ENCODE measurements at places on chromosomes 16 and 17.
A peak's percentile ranks its signal among the peaks of the same experiment; 100 is the strongest.

GRCh38 chr17:77475016-77475976, 334.5 kb downstream of the SEC14L1 start:
- peak; percentile 74 for ATAC-seq

GRCh38 chr16:27515874-27516353, 33.8 kb downstream of the GTF3C1 start:
- ATAC-seq = peak; percentile 64

DNA sequence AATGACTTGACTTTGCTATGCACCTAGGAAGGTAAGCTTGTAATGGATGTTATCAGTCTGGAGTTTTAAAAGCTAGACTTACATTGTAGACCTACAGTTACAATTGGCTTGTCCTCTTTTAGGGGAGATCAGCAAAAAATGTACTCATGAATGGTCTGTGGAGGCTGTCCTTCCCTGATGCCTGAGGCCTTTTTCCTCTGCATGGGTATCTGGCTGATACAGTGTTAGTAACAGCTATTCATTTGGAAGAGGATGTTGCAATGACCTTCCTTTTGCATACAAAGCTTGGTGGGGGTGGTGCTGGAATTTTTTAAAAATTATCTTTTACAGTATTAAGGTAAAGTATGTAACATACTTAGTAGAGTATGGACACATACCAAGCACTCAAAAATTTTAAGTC, 525.5 kb downstream of the KIF2B start:
- ATAC-seq = no peak

DNA sequence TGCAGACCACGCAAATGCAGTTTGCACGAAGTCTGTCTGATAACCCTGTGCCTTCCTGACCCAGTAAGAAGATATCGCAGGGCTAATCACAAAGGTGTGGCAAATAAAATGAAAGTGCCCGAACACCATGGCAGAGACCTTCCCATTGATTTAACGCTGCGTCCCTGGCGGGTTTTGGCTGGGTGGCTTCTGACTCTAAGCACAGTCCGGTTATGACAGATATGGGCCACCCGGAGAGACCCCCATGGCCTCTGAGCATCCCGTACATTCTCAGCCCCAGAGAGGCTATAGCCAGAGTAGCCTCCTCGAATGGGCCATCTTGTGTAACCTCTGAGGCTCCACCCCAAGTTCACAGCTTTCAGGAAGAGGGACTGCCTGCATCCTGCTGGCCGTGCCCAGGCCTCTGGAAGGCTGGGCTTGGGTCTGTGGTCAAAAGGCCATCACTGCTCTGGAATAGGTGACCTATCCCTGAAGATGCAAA, 5.5 kb downstream of the FOXC2 start:
- no peak for ATAC-seq

GRCh38 chr17:53353919-53354351, 468.8 kb upstream of the KIF2B start:
- ATAC-seq = no peak

GRCh38 chr16:49085686-49086085, 196.0 kb downstream of the CBLN1 start:
- no peak for ATAC-seq

GRCh38 chr16:84322749-84323148, 28.1 kb downstream of the WFDC1 start:
- ATAC-seq = no peak

DNA sequence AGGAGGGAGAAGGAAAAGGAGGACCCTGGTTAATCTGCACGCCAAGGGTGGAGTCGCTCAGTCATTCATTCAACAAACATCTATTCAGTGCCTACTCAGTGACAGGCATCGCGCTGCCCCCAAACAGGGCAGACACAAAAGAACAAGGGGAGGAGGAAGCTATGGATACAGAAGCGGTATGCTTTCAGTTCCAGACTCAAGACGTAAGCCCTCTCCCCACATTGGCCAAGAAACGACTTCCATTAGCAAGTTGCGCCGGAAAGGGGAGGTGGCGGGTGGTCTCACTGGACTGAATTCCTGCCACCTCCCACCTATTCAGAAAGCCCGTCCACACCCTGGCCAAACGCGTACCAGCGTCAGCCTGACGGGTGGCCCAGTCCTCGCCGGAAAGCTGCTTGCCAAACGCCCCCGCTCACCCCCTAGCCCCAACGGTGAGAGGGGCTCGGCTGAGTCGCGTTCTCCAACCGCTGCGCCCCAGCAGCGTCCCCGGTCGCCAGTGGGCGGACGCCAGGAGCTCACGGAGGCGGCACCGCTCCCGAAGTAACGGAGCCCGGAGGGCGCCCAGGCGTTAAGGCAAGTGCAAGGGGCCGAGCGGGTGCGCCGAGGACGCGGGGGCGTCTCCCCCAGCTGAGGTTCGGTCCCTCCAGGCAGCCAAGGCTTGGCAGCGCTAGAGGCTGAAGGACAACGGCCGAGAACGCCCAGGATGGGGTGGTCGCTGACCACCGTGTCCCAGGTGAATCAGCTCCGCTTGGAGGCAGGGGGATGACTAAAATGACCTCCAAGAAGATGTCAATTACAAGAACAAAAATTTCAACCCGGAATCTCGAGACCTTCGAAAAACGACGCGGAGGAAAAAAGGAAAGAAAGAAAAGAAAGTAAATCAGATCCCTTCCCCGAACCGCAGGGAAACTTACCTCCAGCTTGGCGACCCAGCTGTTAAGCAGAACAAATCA, 470.7 kb downstream of the SOX9 start:
- ATAC-seq = no peak

- no peak for ATAC-seq
Observed at GRCh38 chr16:70561623-70562022, 38.0 kb downstream of the SF3B3 start.

DNA sequence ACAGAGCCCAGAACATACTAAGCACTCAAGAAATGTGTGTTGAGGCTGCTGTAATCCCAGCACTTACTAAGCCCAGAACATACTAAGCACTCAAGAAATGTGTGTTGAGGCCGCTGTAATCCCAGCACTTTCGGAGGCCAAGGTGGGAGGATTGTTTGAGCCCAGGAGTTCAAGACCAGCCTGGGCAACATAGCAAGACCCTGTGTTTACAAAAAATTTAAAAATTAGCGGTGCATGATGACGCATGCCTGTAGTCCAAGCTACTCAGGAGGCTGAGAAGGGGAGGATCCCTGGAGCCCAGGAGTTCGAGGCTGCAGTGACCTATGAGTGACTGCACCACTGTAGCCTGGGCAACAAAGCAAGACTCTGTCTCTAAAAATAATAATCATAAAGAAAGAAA, 6.7 kb upstream of the ZDHHC1 start:
- no peak for ATAC-seq

DNA sequence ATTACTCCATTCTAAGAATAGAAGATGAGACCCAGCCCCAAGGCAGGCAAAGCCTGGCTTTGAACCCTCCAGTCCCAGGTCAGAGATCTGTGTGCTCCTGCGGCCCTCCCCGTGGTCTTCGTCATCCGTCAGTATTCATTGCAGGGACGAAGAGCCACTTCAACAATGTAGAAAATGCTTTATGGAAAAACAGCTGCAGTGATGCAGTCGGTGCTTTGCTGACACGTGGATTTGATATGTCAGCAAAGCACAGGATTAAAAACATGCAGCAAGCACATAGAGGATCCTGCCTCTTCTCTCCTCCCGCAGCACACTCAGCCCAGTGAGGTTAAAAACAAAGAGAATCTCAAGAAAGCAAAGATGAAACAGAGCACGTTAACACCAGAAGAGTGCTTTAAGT, 117.1 kb upstream of the AXIN2 start:
- ATAC-seq = no peak

GRCh38 chr16:4663777-4664465, 29.4 kb upstream of the NUDT16L1 start:
- ATAC-seq = no peak

GRCh38 chr17:2393954-2394749, 6.7 kb downstream of the MNT start:
- no peak for ATAC-seq

DNA sequence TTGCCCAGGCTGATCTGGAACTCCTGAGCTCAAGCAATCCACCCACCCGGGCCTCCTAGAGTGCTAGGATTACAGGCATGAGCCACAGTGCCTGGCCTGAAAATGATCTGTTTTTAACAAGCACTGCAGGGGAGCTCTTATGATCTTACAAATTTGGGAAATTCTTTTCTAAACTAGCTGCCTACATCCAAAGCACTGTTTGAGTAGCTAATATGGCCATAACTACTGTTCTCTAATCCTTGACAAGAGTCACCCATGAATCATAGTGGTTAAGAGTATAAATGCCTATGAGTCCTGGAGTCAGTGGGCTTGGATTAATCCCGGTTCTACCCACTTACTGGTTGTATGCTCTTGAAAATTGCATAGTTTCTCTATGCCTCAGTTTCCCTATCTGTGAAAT, 1.4 kb upstream of the CPPED1 start:
- ATAC-seq = no peak

GRCh38 chr17:7886227-7887037, 2.2 kb upstream of the CHD3 start:
- ATAC-seq = no peak

DNA sequence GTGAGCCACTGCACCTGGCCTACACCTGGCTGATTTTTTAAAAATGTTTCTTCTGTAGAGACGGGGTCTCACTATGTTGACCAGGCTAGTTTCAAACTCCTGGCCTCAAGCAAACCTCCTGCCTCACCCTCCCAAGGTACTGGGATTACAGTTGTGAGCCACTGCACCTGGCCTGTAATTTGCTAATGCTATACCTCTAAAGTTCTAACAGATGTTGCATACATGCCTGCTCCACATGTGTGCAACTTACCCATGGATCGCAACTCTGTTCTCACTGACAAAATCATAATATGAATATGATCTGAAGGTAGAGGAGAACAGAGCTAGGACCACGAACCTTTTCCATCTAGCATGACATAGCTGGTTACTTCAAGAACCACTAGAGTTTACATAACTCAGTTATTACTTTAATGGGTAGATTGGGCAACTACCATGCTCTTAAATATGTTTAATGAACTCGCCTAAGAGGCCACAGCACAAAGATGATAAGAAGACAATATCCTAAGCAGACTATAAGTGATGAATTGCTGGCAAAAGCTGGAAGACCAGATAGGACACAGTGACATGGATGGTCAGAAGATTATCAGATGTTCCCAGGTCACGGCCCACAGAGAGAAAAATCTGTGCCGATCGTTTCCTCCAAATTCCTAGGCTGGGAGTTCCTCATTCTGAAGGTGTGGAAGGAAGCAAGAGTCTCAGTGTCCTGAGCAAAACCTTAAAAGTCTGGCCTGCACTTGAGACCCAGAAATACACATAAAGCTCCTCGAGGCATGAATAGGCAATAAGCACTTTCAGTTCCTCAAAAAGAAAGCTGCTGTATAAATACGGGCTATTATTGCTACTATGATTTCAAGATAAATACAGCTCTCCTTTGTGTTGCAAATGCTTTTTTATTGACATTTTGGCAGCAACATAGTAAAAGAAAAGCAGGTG, 53.6 kb upstream of the ICAM2 start:
- no peak for ATAC-seq

GRCh38 chr17:79280866-79281572, 206.4 kb downstream of the ENGASE start:
- no peak for ATAC-seq

DNA sequence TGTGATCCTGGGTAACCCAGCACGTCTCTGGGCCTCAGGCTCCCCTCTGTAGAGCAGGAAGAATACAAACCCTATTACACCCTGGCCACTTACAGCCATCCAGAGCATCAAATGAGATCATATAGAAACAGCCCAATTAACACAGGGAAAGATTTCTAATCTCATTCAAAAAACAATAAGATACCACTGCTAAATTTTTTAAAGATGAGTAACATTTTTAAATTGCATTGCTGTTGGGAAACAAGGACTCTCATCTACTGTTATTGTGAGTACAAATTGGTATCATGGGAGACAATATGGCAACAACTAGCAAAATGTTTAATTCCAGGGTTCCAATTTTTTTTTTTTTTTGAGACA, 41.1 kb downstream of the SRL start:
- no peak for ATAC-seq

DNA sequence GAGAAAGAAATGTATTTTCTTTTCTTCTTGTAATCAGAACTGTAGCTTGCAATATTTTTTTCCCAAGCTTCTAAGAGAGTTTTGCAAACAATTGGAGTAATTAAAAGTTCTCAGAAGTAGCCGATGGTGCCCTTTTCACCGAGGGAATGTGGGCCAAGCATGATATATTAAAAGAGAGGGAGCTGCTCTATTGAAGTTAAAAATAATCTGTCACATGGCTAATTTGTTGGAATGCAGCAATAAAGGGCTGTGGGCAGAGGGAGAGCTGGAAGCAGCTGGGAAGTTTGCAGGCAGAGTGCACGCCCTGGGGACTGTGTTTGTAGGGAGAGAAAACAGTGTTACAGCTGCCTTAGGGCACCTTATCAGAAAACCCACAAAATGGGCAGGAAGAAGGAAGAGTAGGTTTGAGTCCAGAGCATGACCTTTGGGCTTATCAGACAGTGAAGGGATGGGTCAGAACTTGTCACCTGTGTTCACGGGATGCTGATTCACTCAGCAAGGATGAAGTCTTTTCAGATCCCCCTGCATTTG, 18.5 kb upstream of the TERF2 start:
- no peak for ATAC-seq

DNA sequence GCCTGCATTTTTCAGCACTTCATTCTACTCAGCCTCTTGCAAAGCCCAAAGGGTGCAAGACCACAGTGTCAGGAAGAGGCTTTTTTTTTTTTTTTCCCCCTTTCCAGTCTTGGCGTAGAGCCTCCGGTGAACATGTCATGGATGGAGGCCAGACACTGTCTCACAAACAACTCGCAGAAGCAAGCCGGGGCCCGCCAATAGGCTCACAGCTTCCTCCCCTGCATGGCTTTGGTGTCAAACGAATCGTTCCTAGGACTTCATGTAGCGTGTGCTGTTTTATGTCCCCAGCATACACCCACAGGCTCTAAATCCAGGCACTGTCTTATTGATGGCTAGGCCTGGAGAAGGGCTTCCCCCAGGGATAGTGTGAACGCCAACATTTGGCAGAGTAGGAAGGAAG, 457.7 kb upstream of the MAF start:
- ATAC-seq = no peak

DNA sequence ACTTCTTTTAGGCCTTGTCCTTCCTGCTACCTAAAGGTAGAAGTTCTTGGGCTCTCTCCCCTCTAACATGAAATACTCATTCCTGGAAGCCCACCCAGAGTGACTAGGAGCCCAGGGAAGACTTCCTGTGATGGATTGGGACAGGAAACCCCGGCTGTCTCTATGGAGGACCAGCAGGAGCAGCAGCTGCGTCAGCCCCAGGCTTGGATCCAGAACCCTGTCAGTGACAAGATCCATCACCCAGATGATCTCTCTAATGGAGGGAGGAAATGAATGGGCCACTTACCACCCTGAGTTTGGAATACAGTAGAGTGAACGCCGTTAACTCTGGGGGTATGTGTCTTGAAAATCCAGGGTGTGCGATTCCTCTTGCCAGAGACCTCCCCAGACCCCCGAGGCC, 195.7 kb upstream of the WSCD1 start:
- no peak for ATAC-seq

Data from activated CD4-positive, CD25-positive, alpha-beta regulatory T cell treated with anti-CD3 and anti-CD28 coated beads, Interleukin-2, amount 50 U/mL, for 24 hours (primary cell).